ENCODE measurements at places on chromosomes 4 and X.

- no peak for DNase-seq
Measured at GRCh38 chr4:37481547-37482122, 204.5 kb downstream of the RELL1 start.

- DNase-seq = no peak
Measured at GRCh38 chrX:7146020-7146702, 1.4 kb upstream of the STS start.

DNA sequence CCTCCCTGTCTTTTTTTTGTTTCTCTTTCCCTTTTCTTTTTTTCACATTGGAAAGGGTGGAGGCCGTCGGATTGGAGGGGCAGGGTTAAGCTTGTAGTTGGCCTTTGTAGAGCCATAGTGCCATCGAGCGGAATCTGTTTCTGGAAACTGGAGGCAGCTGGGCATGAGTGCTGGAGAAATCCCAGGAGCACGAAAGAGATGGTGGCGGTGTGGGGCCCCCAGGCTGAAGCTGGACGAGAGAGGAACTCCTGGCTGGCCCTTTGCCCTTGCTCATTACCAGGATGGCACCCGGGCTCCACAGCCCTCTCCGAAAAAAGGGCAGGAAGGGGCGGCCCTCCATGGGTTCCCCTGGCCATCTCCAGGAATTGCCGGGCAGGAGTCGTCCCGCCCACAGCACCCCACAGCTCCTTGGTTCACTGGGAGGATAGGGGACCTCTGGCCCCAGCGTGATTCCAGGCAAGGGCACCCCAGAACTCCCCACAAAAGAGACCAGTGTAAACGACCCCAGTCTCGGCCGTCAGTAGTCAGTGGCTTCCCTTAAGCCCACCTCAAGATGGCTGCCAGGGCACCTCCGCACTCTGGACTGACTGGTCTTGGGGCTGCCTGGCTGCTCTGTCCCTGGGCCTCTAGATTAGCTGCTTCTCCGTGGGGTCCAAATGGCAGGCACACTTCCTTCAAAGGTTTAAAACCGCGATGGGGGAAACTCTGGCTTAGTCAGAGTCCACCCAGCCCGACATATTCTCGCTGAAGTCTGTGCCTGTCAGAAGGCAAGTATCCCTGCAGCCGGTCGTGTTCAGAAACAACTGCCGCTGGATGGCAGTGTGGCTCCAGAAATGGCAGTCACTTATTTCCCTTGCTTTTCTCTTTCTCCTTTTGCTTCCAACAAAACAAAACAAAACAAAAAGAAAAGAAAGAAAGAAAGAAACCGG, 74.1 kb downstream of the NBDY start:
- DNase-seq = peak; percentile 58

- no peak for DNase-seq
Measured at GRCh38 chr4:17769406-17770174, 11.8 kb downstream of the FAM184B start.

DNA sequence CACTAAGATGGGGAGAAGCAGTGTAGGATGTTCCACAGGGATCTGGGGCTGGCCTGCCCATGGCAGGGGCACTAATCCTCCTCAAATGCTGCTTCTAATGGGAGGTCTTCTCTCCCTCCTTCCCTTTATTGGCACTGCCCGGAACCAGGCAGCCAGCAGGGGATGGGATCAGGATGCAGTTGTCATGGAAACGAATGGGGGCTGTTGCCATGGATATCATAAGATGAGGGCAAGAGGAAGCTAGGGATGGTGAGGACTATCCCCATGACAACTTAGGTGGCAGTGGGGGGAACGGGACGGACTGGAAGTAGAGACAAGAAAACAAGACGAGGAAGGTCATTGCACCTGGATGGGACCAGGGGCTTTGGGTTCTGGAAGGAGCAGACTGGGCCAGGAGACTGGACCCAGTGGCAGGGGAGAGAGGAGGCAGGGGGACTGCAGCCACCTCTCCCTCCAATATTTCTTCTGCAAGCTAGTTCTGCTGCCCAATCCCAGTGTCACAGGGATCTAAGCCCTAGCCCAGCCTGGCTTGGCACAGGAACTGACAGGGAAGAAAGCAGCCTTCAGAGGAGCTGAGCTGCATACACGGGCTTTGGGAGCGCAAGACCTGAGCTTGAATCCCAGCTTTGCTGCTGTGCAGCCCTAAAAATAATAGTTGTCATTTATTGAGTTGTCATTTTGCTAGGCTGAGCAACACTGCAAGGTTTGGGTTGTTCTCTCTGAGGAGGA, 19.0 kb downstream of the IQSEC2 start:
- DNase-seq = no peak

All from activated CD8-positive, alpha-beta memory T cell treated with anti-CD3 and anti-CD28 coated beads for 48 hours (primary cell).